ENCODE measurements at places on chromosomes 16 and 17.

- no peak for DNase-seq
Measured at GRCh38 chr17:50114401-50114800, 15.6 kb downstream of the SAMD14 start.

DNA sequence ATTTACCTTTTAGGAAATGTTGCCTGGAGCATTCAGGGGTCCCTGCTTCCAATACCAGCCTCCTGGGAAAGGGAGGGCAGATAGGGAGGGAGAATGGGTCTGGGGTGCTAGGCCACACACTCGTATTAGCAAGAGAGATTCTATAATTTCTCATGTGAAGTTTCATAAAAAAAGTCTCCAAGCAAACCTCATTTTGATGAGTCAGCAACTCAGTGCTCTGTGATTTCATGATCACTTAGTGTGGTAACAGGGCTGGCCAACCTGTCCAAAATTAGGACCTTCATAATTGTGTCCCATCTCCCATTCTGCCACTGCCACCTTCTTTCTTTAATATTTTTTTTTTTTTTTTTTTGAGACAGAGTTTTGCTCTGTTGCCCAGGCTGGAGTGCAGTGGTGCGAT lies 41.4 kb downstream of the IGF2BP1 start:
- DNase-seq: no peak

DNA sequence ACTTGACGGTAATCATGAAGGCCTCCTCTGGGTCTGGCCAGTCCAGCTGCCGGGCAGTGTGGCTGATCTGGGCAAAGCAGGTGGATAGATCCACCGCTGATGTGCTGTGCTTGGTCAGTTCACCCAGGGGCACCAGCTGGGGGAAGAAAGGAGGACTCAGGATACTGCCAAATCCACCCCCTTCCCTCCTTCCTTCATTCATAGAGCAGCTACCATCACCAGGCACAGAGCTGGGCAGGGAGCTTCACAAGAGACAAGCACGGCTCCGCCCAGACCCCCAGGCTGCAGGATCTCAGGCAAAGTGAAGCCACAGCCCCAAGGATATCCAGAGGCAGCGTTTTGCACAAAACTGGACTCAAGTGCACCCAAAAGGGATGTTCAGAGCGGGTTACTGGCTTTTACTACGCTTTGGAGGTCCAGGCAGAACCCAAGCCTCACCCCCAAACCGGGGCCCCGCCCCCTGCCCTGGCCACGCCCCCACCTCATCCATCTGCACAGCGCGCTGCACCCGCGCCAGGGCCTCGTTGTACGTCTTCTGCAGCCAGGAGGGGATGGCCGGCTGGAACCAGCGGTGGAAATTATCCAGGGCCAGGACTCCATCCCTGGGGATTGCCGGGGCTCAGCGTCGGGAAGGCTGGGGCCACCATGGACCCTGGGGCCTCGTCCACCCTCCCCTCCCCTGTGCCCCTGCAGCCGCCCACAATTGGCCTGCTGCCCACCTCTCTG lies 9.1 kb downstream of the UNC13D start:
- DNase-seq: no peak

DNA sequence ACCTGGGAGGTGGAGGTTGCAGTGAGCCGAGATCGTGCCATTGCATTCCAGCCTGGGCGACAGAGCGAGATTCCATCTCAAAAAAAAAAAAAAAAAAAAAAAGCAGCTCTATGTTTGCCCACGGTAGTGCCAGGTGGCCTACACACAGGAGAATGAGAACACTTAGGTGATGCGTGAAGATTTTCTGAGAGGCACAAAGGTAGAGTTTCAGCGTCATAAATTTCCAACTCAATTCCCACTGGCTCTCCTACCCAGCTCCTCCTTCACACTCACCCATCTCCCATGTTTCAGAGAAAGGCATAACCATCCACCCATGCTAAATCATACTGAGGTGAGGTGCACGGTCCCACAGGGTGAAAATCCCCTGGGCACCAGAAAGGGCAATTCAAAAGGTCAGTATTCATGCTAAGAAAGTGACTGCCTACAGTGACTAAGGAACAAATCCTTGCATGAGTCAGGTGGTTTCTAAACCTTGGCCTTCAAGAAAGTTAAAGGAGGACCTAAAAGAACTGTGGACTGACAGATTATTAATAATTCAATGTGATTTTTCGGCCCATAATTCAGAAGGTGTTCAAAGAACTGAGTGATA lies 4.8 kb downstream of the DCAKD start:
- DNase-seq: no peak

- no peak for DNase-seq
Measured at GRCh38 chr17:4588898-4589625, 4.7 kb downstream of the SMTNL2 start.

GRCh38 chr16:24681793-24682192 lies 47.7 kb upstream of the TNRC6A start:
- DNase-seq: no peak

DNA sequence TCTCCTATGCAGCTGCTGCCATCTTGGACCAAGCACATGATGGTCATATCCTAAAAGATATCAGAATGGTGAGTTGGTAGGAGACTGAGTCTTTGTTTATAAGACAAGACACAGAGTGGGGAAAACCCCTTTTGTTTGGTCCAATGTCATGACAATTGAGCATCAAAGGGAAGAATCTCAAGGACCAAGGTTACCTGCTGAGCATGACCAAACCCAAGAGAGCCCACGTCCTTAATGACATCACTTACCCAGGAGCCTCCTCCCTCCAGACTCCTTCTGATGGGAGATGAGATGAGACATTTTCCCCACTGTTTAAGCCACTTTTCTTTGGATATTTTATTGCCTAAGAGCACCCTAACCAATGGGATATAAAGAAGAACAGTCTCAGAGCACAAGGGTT lies 478.1 kb downstream of the NPIPA7 start:
- DNase-seq: no peak

DNA sequence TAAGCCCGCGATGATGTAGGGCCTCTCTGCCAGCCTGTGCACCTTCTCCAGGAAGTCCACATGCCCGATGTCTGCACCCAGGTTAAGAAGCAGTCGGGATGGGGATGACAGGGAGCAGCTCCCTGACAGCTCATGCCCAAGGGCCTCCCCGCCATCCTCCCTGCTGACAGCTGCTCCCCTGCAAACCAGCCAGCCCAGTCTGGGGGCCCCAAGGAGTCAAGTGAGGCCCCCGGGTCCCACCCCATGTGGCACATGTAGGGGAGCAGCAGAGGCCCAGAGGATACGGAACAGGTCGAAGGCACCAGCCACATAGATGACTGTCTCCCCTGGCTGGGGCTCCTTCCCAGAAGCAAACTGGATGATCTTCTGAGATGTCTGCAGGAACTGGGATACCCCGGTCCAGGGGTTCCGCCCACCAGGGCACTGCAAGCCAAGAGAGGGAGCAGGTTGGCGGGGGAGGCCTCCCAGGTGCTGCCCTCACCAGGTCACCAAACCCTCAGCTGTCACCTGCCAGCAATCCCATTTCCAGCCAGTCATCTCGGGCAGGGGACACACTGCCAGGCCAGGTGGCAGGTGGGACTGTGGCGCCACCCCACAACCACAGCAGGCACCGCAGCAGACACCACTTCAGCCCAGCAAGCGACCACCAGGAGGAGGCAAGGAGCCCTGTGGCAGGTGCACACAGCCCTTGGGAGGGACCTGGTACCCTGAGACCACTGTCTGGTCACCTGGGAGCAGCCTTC lies 4.6 kb downstream of the PCYT2 start:
- DNase-seq: no peak

GRCh38 chr17:80762076-80762475 lies 217.4 kb downstream of the RPTOR start:
- DNase-seq: no peak

- no peak for DNase-seq
Measured at GRCh38 chr16:20203272-20203671, 124.0 kb downstream of the GP2 start.

DNA sequence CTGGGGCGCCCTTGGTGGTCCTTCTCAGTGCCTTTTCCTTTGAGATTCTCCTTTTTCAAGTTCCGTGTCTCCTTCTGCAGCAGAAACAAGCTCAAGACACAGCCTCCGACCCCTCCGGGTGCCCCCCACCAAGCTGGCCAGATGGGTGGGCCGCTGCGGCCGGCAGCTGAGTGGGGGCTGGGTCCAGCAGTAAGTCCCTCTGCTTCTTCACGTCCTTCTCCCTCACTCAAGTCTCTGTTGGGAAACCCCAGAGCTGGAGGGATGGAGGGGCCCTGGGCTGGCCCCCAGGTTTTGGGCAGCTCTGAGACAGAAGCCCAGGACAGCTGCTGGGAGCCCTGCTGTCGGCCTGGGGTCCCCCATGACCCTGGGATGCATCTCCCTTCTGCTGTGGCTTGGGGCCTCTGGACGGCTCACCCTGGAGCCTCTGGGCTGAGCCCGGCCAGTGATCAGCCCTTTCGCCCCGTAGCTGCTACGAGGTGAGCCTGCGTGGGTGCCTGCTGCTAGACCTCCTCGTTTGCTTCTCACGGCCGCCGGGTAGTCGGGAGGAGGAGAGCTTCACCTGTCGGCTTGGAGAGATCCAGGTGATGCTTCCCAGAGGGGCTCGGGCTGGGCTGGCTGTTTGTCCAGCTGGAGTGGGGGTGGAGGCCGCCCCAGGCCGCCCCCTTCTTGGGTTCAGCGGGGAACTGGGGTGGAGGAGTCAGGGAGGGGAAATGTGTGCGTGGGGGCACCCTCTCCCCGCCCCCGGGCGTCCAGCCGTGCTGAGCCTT lies 10.7 kb downstream of the ENGASE start:
- no peak for DNase-seq

Data from activated naive CD4-positive, alpha-beta T cell (primary cell).